Stimulated activated memory B cell treated with anti-CD40 and anti-IgM and Interleukin-4, amounts not matched to agents 10 μg/mL and 1 μg/mL and 100 μg/mL, for 72 hours (primary cell): ENCODE measurements at places on chromosomes 16 and 17.

GRCh38 chr16:78718141-78718540, 618.7 kb downstream of the WWOX start:
- no peak overlapping the region for H3K4me3 ChIP-seq
- no peaks in the 10 kb centered on the region for H3K36me3 ChIP-seq
- ATAC-seq: no peak
- H3K27me3 ChIP-seq: no peaks in the 10 kb centered on the region
- peaks cover under 1% of the 10 kb centered on the region for H3K4me1 ChIP-seq

DNA sequence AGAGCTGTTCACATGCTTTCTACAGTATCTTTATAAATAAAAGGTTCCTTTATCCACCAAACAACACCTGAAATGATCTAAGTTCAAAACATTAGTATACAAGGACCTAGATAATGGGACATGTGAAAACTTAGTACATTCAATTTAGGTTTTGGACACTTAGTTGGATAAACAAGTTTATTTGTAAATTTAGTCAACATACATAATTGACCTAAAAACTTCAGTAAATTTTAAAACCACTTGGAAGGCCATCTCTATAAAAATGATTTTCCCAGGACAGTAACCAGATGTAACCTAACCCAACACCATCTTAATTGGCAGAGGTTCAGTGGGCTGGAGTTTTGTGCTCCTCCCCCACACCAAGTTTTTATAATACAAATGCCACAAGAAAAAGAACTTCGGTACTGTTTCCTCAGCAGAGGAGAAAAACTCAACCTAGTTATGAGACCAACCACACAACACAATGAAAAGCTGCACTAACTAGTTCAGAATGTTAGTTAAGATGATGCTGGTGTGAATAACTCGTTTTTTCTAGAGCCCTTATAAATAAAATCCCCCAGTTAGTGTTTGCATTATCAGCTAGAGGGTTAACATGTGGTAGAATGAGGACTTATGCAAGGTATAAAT, 7.2 kb upstream of the UNK start:
- peak overlapping the region; percentile 96 for H3K27ac ChIP-seq
- H3K36me3 ChIP-seq: peaks cover 33% of the 10 kb centered on the region
- no peak for ATAC-seq
- peak overlapping the region; percentile 60 for H3K4me3 ChIP-seq
- no peaks in the 10 kb centered on the region for H3K27me3 ChIP-seq
- H3K4me1 ChIP-seq: peaks cover 40% of the 10 kb centered on the region

DNA sequence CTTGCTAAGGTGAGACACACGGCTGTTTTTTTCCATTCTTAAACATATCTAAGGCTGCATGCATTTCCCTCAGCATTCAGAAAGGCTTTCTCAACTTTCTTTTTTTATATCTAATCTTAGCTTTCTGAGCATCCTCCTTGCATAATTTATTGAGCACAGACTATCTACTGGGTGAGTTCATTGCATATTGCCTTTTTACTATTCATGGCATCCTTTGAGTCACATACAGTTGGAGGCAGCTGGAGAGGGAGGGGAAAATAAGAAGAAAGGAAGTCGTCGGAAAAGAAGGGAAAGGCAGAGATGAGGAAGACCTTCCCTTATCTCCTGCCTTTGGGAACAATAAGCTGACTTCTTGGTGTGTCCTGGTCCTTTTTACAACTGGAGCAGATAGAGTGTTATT, 468.3 kb downstream of the SLC39A11 start:
- no peaks in the 10 kb centered on the region for H3K36me3 ChIP-seq
- peaks cover 29% of the 10 kb centered on the region for H3K27me3 ChIP-seq
- ATAC-seq: no peak
- H3K27ac ChIP-seq: no peak overlapping the region

DNA sequence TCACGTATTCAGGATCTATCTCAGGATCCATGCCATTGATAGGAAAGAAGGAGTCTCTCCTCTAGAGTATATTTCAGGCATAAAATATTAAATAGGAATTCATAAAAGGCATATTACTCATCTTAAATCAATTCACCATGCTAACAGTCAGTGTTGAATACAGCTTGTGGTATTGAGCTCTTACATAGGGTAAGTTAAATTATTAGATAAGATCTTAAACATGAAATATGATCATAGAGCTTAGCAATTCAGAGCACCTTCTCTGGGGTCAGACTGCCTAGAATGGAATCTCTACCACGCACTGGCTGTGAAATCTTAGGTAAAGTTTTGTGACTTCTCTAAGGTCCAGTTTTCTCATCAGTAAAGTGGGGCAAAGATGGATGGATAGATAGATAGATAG, 20.7 kb downstream of the MARCHF10 start:
- H3K4me1 ChIP-seq: no peaks in the 10 kb centered on the region
- no peak for ATAC-seq
- no peak overlapping the region for H3K4me3 ChIP-seq
- H3K27me3 ChIP-seq: peaks cover 30% of the 10 kb centered on the region
- H3K36me3 ChIP-seq: no peaks in the 10 kb centered on the region

DNA sequence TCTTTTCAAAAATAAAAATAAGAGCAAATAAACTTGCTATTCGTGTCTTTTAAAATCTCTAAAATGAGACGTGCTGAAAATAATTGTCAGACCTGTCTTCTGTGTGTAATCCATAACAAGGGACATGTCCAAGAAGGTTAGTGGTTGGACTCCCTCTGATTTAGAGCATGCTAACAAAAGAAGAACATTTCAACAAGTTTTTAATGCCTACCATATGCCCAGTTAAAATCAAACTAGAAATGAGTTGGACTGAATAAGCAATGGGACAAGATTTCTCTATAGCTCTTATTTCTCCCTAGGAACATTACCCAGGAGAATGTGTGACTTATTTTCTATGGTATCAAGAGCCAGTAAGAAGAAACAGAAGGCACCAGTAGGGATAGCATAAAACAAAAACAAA, 689.7 kb upstream of the SOX9 start:
- no peaks in the 10 kb centered on the region for H3K36me3 ChIP-seq
- H3K4me1 ChIP-seq: no peaks in the 10 kb centered on the region
- H3K4me3 ChIP-seq: no peak overlapping the region
- no peaks in the 10 kb centered on the region for H3K27me3 ChIP-seq
- no peak for ATAC-seq

DNA sequence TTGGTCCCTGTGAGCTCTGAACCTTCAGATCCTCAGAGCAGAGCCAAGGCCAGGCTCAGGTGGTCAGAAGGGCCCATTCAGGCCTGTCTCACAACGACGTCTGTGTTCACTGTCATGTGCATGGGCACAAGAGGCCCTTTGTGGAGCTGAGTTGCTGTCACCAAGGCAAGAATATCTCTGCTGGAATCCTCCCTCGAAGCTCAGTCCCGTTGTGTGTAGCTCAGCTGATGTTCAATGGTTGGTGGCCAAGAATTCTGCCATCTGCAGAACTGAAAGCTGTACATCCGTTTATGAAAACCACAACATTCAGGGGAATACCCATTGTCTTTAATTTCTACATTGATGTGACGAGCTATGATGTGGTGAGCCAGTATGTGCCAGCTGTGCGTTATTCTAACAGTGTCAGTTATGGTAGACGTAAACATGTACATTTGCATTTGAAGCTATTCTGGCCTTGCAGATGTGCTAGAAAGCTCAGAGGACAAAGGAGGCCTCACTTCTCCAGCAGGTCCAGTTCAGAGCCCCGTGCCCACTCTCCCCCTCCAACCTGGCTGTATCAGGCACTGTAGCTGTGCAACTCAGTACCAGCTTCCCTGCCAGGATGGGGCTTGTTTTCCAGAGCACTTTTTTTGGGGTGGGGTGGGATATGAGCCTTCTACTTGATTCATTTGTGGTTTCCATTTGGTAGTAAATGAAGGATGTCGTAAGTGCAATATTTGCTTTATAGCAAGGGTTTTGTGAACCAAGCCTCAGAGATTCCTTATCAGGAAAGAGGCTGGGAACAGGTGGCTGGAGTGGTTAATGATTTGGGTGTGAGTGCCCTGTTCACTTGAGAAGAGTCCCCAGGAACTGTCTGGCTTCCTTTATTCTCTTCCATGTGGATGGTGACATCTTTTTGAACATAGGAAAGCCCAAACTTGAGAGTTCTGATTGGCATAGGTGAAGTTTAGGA, 56.1 kb downstream of the B9D1 start:
- H3K4me1 ChIP-seq: peaks cover 63% of the 10 kb centered on the region
- H3K36me3 ChIP-seq: peaks cover 6% of the 10 kb centered on the region
- peak overlapping the region; percentile 29 for H3K27ac ChIP-seq
- peak overlapping the region; percentile 18 for H3K4me3 ChIP-seq
- ATAC-seq: peak; percentile 97

DNA sequence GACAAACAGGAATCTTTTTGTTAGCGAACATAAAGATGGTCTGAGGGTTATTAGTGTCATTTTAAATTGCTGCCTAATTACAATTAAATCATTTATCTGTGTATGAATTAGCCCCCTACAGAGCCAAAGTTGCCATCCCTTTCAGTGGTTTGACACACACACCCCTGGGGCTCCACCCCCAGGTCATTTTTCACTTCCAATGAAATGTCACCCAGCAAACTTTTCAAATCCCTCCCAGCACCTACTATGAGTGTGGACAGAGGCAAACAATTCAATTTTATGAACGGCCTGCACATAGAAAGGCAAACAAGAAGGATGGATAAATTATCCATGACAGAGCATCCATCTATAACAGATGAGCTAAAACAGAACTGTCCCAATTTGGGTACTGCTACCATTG, 2.4 kb downstream of the MYH10 start:
- H3K4me3 ChIP-seq: no peak overlapping the region
- no peak for ATAC-seq
- H3K27me3 ChIP-seq: peaks cover 74% of the 10 kb centered on the region

GRCh38 chr16:4869147-4869805, 22.0 kb downstream of the UBN1 start:
- peaks cover 21% of the 10 kb centered on the region for H3K4me1 ChIP-seq
- H3K4me3 ChIP-seq: no peak overlapping the region
- no peaks in the 10 kb centered on the region for H3K27me3 ChIP-seq
- no peak overlapping the region for H3K27ac ChIP-seq
- peaks cover 67% of the 10 kb centered on the region for H3K36me3 ChIP-seq

DNA sequence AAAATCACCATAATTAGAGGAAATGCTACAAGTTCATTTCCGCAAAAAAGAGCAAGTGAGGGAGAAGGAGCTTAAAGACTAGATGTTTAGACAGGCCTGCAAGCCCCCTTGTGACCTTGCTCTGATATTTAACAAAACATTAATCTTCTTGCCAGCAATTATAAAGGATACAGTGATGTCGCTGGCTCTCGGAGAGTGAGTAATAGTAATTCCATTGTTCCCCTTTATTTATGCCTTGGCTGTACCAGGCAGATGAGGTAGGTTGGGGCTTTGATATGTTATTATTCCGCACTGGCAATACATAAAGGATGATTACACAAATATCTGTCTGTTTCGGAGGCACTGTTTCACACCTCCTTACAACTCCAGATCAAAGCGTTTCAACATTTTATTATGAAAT, 204.8 kb upstream of the SALL1 start:
- no peaks in the 10 kb centered on the region for H3K36me3 ChIP-seq
- ATAC-seq: no peak
- no peaks in the 10 kb centered on the region for H3K27me3 ChIP-seq
- H3K27ac ChIP-seq: no peak overlapping the region
- H3K4me3 ChIP-seq: no peak overlapping the region
- no peaks in the 10 kb centered on the region for H3K4me1 ChIP-seq

DNA sequence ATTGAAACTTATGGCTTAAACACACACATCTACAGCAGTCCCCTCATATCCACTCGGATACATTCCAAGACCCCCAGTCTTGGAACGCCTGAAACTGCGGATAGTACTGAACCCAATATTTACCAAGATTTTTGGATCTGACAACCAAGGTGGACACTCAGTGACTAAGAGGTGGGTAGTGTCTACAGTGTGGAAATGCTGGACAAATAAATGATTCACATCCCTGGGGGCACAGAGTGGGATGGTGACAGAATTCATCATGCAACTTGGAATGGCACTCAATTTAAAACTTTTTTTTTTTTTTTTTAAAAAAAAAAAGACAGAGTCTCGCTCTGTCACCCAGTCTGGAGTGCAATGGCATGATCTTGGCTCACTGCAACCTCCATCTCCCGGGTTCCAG, 54.2 kb upstream of the TRAP1 start:
- no peak for ATAC-seq

DNA sequence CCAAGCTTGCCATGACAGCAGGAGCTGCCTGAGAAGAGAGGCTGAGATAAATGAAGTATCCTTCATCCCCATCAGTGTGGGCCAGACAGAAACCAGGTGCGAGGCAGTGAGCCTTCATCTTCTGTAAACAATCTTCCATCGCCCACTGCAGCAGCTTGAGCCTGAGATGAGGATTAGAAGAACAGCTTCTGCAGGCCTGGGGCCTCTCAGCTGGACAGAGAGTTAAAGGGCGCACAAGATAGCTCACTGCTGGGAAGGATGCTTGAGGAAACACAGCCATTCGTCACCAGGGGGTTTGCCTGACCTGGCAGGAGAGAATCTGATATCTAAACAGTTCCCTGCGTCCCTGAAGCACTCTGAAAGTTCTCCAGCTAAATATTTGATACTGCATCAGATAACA, 27.1 kb downstream of the HOXB1 start:
- H3K4me1 ChIP-seq: no peaks in the 10 kb centered on the region
- H3K27ac ChIP-seq: no peak overlapping the region
- ATAC-seq: no peak

DNA sequence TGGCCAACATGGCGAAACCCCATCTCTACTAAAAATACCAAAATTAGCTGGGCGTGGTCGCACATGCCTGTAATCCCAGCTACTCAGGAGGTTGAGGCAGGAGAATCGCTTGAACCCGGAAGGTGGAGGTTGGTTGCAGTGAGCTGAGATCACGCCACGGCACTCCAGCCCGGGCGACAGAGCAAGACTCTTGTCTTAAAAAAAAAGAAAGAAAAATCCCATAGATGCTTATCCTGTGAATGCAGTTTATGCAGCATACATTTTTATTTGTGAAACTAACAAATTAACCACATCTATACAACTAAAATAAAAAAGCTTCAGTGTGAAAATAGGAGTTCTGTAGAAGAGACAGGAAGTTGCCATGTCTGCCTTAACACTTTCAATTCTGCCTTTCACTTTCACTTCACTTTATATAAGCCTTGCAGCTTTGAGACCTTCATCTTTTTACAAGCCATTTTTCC, 7.1 kb downstream of the IGSF6 start:
- no peaks in the 10 kb centered on the region for H3K27me3 ChIP-seq
- no peaks in the 10 kb centered on the region for H3K36me3 ChIP-seq
- H3K27ac ChIP-seq: peak overlapping the region; percentile 84
- peaks cover 60% of the 10 kb centered on the region for H3K4me1 ChIP-seq
- peak; percentile 66 for ATAC-seq

DNA sequence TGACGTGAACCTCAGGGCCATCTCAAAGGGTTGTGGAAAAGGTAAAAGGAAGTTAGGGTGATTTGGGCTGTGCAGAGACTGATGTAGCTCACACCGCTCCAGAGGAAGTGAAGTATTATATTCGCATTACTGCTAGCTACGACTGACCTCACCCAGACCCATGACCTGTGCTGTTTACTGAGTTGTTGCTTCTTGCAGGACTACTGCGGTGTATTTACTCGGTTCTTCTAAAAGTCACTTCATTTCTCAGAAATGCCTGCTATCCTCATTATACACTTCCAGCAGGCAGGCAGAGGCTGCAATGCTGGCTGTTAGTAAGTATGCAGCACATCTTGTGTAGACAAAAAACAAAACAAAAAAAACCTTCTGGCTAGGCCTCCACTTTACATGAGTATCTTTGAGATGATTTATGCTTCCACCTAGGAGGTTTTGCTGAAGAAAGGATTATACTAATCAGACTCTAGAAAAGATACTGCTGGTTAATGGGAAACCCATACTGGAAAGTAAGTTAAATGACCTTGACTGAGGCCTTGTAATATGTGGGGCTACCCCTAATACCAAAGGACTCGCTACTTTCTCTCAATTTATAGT, 76.0 kb downstream of the CREBBP start:
- ATAC-seq: no peak
- peak overlapping the region; percentile 12 for H3K27ac ChIP-seq
- peaks cover 59% of the 10 kb centered on the region for H3K36me3 ChIP-seq
- H3K27me3 ChIP-seq: no peaks in the 10 kb centered on the region
- peaks cover 86% of the 10 kb centered on the region for H3K4me1 ChIP-seq
